ENCODE measurements at places on chromosomes 1 and 21. TPM values are rescaled to one million over a fixed set of nuclear protein-coding genes. Genes with fewer than 3 reads are reported as not detected.

DNA sequence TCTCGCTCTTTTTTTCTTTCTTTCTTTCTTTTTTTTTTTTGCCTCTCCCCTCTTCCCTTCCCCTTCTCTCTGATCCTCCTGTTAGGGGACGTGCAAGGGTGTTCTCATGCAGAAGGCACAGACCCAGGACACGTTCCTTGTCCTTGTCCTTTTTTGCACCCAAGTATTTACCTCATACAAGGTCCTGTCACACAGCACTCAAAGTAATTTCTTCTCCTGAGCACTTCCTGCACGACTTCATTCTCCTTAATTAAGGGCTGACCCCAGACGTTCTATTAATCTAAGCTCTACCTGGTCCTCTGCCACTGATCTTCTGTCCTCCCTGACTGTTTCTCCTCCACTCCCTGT, 424 bp upstream of the PCNX2 start:
- peaks cover 9% of the 10 kb centered on the region for H3K4me1 ChIP-seq
- peaks cover 9% of the 10 kb centered on the region for H3K27me3 ChIP-seq
- DNase-seq, result no peak
- no peaks in the 10 kb centered on the region for H3K36me3 ChIP-seq

DNA sequence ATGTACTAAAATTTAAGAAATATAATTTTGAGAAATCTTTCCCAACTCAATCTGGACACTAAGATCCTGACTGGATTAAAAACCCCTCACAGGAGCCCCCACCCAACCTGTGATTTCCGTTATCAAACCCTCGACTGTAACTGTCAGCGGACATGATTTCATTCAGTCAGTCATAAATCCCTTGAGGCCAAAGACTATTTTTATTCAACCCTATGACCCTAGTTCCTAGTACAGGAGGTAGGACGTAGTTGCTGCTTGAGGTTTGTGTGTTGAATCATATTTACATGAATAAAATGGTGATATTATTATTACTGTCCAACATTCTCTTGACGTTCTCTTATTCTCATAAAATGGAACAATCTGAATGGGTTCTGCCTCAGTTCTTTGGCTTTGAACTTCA, 73.1 kb upstream of the DYNLT5 start:
- H3K4me3 ChIP-seq, result no peak overlapping the region
- no peaks in the 10 kb centered on the region for H3K27me3 ChIP-seq
- DNase-seq, result no peak
- peaks cover 42% of the 10 kb centered on the region for H3K4me1 ChIP-seq

The PCBP3 gene
- total RNA-seq, result not detected

The MPZ gene
- total RNA-seq, result 1.8 TPM

DNA sequence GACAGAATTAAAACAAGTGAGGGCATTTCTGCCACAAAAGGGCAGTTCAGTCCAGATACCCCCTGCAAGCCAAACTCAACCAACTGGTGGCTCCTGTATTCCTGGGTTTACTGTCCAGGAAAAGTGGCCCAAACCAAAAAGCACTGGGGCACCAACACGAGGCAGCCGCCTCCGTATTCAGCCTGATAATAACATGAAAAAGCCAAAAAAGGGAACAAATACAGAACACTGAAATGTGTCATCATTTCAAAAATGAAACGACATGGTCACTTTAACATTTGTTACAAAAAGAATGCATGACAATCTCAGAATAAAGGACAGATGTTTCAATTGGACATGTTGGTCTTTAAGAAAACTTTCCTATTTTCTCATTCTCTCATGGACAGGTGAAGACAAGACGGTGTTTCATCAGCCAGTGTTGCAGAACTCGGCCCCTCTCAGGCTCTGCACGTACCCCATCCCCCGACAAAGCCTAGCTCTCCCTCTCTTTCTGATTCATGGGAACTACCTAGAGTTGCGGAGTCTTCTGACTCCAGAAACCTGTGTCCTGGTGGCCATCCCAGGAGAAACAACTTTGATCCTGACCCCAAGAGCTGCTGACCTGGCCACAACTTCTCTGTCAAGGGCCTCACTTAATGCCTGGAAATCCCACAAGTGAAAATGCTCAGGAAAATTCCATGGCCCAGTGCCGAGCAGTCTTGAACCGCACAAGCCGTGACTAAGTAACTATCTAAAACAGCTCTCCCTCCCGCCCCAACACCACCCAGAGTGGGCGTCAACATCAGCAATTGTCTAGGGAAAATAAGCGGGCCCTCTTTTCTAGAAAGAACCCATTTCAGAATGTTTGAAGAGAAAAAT, 27.1 kb downstream of the ZBTB17 start:
- H3K27ac ChIP-seq, result peak overlapping the region; percentile 87
- H3K4me3 ChIP-seq, result no peak overlapping the region
- no peaks in the 10 kb centered on the region for H3K27me3 ChIP-seq
- H3K4me1 ChIP-seq, result peaks cover 57% of the 10 kb centered on the region
- peak; percentile 85 for DNase-seq

The DCST1 gene
- not detected for total RNA-seq

The OR10J1 gene
- total RNA-seq, result not detected

- H3K36me3 ChIP-seq, result no peaks in the 10 kb centered on the region
- DNase-seq, result no peak
- peaks cover 6% of the 10 kb centered on the region for H3K4me1 ChIP-seq
- H3K27ac ChIP-seq, result no peak overlapping the region
- H3K27me3 ChIP-seq, result no peaks in the 10 kb centered on the region
These were observed 42.3 kb downstream of the HLX start for GRCh38 chr1:220921498-220921897.

The SPRTN gene
- total RNA-seq, result 9.0 TPM

The GABRD gene
- total RNA-seq, result 1.1 TPM

- H3K4me1 ChIP-seq, result peaks cover 45% of the 10 kb centered on the region
- DNase-seq, result no peak
- no peaks in the 10 kb centered on the region for H3K36me3 ChIP-seq
- H3K27ac ChIP-seq, result no peak overlapping the region
- H3K27me3 ChIP-seq, result no peaks in the 10 kb centered on the region
These were observed 13.4 kb downstream of the PLA2G5 start for GRCh38 chr1:20083178-20083944.

DNA sequence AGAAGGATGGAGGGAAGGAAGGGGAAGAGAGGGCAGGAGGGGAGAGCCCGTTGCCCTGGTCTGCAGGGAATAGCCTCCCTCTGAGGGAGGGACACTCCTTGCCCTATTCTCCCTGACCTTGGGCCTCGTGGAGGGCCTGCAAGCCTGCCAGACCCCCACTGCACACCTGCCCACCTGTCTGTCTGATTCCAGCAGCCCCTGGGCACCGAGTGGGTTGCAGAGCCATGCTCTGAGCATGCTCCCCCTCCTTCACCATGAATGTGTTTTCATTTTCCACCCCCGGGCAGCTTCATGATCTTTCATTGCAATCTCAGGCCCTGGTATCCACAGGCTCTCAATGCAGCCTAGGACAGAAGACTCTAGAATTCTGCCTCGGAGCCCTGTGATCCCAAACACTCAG, 5.1 kb upstream of the NPHP4 start:
- no peaks in the 10 kb centered on the region for H3K27me3 ChIP-seq
- no peaks in the 10 kb centered on the region for H3K36me3 ChIP-seq
- no peak overlapping the region for H3K27ac ChIP-seq
- no peak overlapping the region for H3K4me3 ChIP-seq
- H3K4me1 ChIP-seq, result peaks cover 12% of the 10 kb centered on the region
- no peak for DNase-seq

The APOBEC4 gene
- not detected for total RNA-seq

The FABP3 gene
- total RNA-seq, result 4,550 TPM

DNA sequence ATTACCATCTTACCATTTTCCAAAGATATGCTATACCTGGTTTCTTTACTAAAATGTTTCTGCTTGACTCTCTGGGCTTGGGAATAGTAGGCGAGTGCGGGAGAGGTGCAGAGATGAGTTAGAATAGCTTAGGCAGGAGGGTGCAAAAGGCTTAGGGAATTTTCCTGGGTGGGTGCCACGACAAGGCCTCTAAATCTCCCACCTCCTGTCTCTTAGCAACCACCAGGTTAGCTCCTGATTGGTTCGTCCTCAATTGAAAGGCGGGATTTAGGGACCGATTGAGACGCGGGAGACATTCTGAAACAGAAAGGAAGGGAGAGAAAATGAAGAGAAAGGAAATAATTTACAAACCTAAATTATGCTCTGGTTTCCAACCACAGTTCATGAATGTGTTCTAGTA, 3.1 kb downstream of the ACKR1 start:
- DNase-seq, result no peak
- no peaks in the 10 kb centered on the region for H3K4me1 ChIP-seq
- H3K36me3 ChIP-seq, result no peaks in the 10 kb centered on the region
- H3K4me3 ChIP-seq, result no peak overlapping the region

The ANGPTL1 gene
- 22.4 TPM for total RNA-seq

The RGS8 gene
- not detected for total RNA-seq

GRCh38 chr1:202697038-202697437, 13.2 kb downstream of the SYT2 start:
- no peaks in the 10 kb centered on the region for H3K4me1 ChIP-seq
- H3K27me3 ChIP-seq, result no peaks in the 10 kb centered on the region
- no peaks in the 10 kb centered on the region for H3K36me3 ChIP-seq
- no peak for DNase-seq
- H3K27ac ChIP-seq, result no peak overlapping the region
- H3K4me3 ChIP-seq, result no peak overlapping the region

- H3K4me1 ChIP-seq, result peaks cover 5% of the 10 kb centered on the region
- H3K27ac ChIP-seq, result no peak overlapping the region
- no peaks in the 10 kb centered on the region for H3K27me3 ChIP-seq
- no peak for DNase-seq
- H3K36me3 ChIP-seq, result peaks cover 48% of the 10 kb centered on the region
- no peak overlapping the region for H3K4me3 ChIP-seq
These were observed 8.9 kb downstream of the YBX1 start for GRCh38 chr1:42691157-42691498.

The FMO2 gene
- 31.7 TPM for total RNA-seq

The TEKT2 gene
- not detected for total RNA-seq

DNA sequence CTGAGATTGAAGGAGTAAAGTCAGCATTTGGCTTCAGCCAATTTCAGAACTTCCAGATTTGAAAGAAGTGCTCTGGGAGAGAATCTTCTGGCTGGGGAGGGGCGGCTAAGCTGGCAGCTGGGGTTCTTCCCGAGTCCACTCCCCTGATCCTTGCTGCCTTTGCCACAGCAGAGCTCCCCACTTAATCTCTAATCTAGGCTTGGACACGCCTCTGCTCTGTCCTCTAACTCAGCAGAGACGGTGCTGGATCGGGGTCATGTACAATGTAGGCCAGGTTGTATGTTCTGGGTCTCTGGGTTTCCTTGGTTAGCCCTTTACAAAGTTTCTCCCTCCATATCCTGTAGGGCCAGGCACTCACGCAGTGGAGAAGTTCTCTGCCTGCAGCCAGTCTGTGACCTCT, 10.1 kb upstream of the GSTM3 start:
- no peaks in the 10 kb centered on the region for H3K27me3 ChIP-seq
- peaks cover 7% of the 10 kb centered on the region for H3K4me1 ChIP-seq
- H3K36me3 ChIP-seq, result no peaks in the 10 kb centered on the region
- DNase-seq, result no peak
- H3K27ac ChIP-seq, result no peak overlapping the region
- no peak overlapping the region for H3K4me3 ChIP-seq

DNA sequence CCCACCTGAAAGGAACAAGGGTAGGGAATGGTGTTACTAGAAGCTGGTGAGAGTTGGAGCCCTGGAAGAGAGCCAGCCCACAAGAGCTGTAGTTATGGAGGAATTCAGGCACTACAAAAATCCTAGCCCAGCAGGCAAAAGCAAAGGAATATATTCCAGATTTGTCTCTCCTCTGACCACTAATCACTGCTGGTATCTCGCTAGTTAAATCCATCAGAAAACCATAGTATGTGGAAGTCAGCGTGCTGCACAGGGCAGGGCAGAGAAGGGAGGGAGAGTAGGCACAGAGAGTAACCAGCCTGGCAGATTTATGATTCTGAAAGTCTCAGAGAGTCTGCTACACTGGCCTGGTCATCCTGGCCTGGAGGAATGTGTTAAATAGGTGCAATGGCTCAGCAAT, 88.6 kb downstream of the SELENOF start:
- no peaks in the 10 kb centered on the region for H3K27me3 ChIP-seq
- no peaks in the 10 kb centered on the region for H3K36me3 ChIP-seq
- DNase-seq, result no peak
- H3K4me3 ChIP-seq, result no peak overlapping the region
- H3K4me1 ChIP-seq, result no peaks in the 10 kb centered on the region
- no peak overlapping the region for H3K27ac ChIP-seq

The ATP1A1 gene
- total RNA-seq, result 175 TPM

DNA sequence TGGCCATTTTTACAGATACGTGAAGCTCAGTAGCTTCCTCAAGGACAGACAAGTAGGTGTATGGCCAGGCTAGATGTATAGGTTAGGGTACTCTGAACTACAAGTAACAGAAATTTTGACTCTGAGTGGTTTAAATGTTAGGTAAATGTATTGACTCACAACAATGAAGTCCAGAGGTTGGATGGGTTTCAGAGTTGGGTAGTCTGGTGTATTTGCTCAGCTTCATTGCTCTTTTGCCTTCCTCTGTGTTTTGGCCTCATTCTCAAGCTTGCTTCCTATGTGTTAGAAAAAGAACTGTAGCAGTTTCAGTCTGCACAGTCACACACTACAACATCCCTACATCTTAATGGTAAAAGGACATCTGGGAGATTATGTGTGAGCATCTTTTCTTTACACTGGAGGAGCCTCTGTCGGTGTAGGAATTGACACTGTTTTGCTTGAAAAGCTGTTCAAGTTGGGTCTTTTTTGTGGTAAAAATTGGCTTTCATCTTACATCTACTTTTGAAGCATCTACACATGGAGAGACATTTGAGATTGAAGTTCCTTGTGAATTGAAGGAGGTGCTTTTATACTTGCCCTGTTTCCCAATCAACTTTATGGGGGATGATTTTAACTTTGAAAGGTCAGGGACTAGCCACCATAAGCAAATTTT, 64.4 kb downstream of the MAST2 start:
- no peak overlapping the region for H3K27ac ChIP-seq
- H3K27me3 ChIP-seq, result no peaks in the 10 kb centered on the region
- H3K4me3 ChIP-seq, result no peak overlapping the region
- H3K4me1 ChIP-seq, result peaks cover 9% of the 10 kb centered on the region
- DNase-seq, result no peak

DNA sequence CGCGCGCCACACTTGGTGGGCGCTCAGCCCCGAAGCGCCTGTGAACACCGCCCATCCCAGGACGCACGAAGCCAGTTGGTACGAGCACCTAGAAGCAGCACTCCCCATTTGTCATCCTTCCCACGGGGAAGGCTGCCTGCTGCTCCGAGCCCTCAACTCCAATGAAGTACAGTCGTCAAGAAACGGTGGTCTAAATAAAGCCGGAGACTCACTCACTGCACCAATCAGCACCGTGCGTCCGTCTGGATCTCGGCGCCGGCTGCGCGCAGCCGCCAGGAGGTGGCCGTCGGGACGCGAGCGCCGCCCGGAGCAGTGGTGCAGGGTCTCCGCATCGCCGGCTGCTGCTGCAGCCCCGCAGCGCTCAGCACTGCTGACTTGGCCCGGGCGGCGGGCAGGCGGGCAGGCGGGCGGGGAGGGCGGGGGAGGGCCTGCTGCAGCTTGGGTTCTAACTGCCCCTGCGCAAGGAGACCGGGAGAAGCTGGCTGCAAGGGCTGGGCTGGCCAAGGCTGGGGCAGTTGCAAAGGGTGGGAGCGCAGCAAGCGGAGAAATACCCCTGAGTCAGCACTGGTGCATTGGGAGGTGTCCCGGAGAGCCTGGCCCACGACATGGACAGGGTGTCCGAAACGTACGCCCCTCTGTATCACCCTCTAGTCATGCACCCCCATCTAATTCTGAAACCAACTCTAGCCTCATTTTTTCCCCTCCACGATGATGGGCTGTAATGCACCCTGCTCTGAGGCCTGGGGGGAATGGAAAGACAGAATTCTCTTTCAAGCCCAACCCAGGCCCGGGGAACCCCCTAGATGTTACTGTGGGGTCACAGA, 35.8 kb upstream of the H6PD start:
- H3K4me3 ChIP-seq, result peak overlapping the region; percentile 35
- H3K27ac ChIP-seq, result no peak overlapping the region
- H3K27me3 ChIP-seq, result peaks cover 52% of the 10 kb centered on the region
- H3K36me3 ChIP-seq, result no peaks in the 10 kb centered on the region
- H3K4me1 ChIP-seq, result peaks cover 6% of the 10 kb centered on the region
- DNase-seq, result no peak
